ENCODE measurements at places on chromosomes 6 and 20. TPM values are rescaled to one million over a fixed set of nuclear protein-coding genes. Genes with fewer than 3 reads are reported as not detected.

GRCh38 chr20:36399147-36399968 is 93.2 kb downstream of the DLGAP4 start:
- no peak overlapping the region for H3K4me3 ChIP-seq
- DNase-seq: peak; percentile 56
- no peaks in the 10 kb centered on the region for H3K36me3 ChIP-seq

DNA sequence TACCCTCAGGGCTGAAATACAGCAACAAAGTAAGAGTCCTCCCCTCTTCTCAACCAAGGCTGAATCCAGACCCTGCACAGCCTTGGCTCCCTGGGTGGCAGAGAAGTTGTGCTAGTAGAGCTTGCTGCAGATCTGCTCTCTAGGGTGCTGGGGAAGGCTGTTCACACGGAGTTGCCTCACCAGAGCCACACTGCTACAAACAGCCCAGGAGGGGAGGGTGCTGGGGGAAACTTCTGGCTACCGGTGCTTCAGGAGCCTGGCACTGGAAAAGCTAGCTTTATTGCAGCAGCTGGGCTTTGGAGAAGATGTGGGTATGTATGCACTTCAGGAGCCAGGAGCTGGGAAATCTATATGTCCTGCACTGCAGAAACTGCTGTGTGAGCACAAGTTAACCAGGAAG is 37.6 kb upstream of the SUPT3H start:
- H3K27me3 ChIP-seq: no peaks in the 10 kb centered on the region
- no peak for DNase-seq
- H3K4me1 ChIP-seq: peaks cover 16% of the 10 kb centered on the region
- no peaks in the 10 kb centered on the region for H3K36me3 ChIP-seq

The ADGRF5 gene
- 40.0 TPM for total RNA-seq

The ZBP1 gene
- not detected for total RNA-seq
